ENCODE measurements at places on chromosomes 11 and 22.

DNA sequence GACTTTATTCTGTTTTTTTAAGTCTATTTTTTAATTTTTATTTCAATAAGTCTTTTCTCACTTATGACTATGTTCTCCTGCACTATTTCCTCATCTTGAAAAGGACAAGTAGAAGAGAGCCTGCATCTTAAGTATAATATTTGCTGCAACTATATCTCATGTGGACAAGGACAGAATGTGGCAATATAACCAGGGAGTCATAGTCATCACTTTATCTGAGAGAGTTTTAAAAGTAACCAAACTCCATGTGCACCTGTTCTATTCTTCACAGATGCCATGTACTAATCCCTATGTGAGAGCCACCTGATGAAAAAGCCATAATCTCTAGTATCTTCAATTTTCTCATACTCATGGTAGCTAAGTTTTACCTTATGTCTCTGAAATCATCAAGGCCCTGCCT, 104.2 kb upstream of the SOX6 start:
- DNase-seq: no peak

DNA sequence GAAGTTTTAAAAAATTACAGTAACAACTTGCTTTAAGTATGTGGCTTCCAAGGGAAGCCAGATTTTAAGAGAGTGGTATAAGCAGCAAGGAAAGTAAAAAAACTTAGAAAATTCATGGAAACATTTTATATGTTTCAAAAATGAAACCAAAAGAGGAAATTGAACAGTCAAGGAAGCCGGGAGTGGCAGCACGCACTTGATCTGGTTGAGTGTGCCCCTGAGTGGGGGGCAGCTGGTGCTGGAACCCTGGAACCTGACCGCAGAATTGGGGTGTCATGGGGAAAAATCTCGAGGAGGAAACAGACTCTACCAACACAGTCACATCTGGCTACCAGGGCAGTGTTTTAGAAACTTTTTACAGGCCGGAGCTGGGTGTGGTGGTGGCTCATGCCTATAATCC, 14.0 kb downstream of the MICALL1 start:
- DNase-seq: no peak

- no peak for DNase-seq
These were observed 168.7 kb downstream of the WT1 start for GRCh38 chr11:32266601-32267000.

GRCh38 chr11:35011389-35011788, 95.0 kb downstream of the PDHX start:
- no peak for DNase-seq

DNA sequence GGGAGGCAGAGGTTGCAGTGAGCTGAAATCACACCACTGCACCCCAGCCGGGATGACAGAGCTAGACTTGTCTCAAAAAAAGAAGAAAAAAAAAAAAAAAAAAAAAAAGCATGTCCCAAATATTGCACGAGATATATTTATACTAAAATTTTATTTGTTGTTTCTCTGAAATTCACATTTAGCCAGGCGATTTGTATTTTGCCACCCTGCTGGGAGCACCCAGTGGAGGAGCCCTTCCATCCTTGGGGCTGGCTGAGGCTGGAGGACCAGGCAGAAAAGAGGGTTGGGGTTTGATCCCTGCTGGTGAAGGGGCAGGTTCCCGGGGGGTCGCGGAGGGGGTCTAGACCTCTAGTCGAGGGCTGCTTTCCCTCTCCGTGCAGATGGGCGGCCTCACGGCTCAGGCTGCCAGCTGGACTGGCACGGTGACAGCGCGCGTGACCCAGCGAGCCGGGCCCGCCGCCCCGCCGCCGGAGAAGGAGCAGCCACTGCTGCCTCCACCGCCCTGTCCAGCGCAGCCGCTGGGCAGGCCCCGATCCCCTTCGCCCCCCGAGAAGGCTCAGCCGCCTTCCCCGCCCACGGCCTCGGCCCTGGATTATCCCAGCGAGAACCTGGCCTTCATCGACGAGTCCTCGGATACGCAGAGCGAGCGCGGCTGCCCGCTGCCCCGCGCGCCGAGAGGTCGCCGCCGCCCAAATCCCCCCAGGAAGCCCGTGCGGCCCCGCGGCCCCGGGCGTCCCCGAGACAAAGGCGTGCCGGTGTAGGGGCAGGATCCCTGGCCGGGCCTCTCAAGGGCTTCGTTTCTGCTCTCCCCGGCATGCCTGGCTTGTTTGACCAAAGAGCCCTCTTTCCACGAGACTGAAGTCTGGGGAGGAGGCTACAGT, 952 bp upstream of the CATSPERZ start:
- DNase-seq: no peak

DNA sequence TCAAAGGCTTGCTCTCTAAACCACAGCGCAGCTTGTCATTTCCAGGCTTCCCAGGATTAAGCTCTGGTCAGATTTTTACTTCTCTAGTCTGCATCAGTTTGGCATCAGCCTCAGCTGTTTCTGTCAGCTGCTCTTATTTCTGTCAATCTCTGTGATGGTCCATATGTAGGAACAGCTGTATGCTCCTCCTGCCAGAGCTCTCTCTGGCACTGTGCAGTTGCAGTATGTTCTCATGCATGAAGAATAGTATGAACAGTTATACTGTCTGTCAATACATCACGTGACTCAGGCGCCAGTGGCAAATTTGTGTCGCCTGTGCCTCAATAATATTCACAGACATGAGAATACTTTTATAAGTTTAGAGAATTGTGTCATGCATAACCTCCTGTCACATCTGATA, 6.7 kb downstream of the OR6M1 start:
- no peak for DNase-seq

Measured in stimulated activated CD4-positive, alpha-beta T cell treated with anti-CD3 and anti-CD28 coated beads, TNF-alpha, amount 100 ng/mL, for 48 hours (primary cell).